ENCODE measurements at places on chromosomes 1 and 21.

- no peak for DNase-seq
Measured at GRCh38 chr21:20631633-20632032, 366.6 kb upstream of the NCAM2 start.

DNA sequence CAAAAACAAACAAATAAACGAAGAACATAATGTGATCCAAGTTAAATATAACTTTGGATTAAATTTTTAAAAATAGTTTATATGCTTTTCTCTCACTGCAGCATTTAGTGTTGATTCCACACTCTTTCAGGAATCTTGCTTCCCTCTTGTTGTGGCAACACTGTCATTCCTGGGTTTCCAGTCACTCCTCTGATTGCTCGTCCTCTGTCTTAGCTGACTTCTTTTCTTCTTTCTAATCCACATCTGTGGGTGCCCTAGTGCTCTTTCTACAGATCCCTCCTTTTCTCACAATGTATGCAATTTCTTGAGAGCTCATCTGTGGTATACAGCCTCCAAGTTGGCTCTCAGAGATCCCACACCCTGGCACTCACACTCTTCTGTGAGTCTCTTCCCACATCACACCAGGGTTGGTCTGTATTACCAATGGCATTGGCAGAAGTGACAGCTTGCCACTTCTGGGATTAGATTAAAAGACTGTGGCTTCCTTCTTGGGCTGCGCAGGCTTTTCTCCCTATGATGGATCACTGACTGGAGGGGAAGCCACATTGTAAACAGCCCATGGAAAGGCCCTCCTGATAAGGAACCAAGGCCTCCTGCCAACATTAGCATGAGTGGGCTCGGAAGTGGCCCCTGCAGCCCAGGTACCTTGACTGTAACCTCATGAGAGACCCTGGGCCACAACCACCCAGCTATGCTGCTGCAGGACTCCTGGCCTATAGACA, 11.5 kb upstream of the MYOC start:
- DNase-seq: no peak

- no peak for DNase-seq
Measured at GRCh38 chr1:175826705-175827104, 83.3 kb upstream of the TNR start.

GRCh38 chr21:45056917-45057560, 17.3 kb upstream of the ADARB1 start:
- DNase-seq: no peak

DNA sequence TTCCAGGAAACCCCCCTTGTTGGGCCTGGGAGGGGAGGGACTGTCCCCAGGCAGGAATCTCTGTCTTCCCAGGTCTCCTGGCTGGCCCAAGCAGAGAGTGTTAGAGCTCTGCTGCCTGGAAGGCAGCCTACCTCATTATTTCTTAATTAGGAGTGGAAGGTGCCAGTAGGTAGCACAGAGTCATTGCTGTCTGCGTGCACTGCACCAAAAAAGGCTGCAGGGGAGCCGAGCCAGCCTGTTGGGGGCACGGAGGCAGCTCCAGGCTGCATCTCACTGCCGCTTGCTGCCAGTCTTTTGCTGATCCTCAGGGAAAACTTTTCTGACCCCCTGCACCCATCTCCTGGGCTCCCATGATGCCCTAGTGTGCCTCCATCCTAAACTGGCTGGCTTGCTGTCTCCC, 58.1 kb downstream of the LRRN2 start:
- no peak for DNase-seq

DNA sequence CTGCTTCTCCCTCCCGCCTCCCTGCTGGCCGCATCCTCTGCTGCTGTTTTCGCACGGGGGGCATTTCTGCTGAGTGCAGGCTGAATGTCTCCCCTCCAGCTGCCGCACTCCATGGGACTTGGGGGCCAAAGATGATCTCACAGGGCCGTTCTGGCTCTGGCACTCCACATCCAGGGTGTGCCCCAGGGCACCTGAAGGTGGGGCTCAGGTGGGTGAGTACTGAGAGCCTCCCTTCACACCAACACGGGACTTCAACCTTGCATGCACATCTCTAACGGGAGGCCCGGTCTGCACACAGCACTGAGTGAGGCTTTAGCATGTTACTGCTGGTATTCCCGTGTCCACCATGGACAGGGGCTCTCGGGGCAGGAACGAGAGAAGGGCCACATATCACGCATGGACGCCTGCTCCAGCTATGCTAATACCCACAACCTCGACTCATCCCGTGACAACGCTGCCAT, 88.9 kb downstream of the DMRTB1 start:
- no peak for DNase-seq

DNA sequence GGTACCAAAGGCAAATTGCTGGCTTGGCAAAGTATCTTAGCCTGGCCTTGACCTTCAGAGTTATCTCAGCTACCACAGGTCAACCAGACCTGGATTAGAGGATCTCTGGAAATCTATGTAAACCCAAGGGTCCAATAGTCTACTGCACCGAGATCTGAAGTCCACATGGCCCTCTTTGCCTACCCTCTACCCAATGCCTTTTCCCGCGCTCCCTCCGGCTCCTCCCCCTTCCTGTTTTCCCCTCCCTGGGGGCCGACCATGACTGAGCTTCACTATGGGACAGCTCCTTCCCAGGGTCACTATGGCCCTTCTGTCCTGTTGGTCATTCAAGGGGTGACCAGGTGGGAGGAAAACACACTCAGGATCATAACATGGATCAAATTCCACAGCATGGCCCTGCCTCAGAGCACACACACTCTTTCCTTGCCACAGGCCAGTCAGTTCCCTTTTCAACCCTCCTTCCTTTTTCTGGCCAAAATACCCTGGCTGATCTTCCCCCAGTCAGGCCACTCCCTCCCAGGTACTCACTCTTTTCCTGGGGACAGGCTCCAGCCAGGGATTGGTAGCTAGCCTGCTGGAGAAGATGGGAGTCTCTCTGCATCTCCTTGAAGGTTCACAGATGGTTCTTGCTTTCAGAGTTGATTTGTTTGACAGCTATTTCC, 19.1 kb upstream of the TMEM183A start:
- no peak for DNase-seq

DNA sequence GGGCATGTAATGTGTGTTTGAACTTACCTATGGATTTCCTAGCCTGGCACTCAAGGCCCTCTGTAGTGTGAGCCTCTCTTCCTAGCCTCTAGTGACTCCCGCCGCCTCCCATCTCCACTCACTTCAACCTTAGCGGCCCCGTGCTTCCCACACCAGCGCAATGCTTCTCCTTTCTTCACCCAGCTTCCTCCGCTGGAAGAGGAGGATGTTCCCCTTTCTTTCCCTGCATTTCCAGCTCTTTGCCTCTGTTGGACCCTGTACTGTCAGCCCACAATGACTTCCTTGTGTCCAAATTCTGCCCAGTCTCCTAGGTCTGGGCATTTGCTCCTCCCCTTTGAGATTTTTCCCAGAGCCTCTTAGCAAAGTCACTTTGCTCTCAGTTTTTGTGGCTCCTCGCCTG, 138.1 kb upstream of the IRF2BP2 start:
- DNase-seq: no peak

GRCh38 chr21:17050646-17051045, 462.2 kb upstream of the CXADR start:
- DNase-seq: no peak

GRCh38 chr1:114250683-114251572, 97.3 kb upstream of the SYT6 start:
- DNase-seq: no peak

DNA sequence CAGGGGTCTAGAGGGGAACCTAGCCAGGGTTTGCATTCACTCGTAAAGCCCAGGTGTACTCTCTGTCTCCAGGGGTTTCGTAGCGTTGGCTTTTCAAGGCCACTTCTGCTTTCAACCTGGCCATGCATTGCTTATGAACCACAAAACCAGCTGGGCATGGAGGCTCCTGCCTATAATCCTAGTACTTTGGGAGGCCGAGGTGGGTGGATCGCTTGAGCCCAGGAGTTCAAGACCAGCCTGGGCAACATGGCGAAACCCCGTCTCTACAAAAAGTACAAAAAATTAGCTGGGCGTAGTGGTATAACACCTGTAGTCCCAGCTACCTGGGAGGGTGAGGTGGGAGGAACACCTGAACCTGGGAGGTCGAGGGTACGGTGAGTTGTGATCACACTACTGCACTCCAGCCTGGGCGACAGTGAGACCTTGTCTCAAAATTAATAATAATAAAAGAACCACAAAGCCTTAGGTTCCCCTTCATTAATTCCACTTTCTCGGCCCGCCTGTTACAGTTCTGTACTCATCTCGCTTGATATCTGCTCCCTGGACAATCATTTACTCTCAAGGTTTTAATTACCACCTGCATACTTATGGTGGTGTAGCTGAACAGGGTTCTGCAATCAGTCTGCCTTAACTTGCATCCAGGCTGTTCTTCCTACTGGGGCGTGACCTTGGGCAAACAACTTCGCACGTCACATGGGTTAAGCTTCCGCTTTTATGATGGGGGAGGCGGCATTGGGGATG, 6.1 kb downstream of the SLC16A4 start:
- no peak for DNase-seq

- no peak for DNase-seq
Measured at GRCh38 chr1:160665330-160666078, 18.7 kb upstream of the SLAMF1 start.

DNA sequence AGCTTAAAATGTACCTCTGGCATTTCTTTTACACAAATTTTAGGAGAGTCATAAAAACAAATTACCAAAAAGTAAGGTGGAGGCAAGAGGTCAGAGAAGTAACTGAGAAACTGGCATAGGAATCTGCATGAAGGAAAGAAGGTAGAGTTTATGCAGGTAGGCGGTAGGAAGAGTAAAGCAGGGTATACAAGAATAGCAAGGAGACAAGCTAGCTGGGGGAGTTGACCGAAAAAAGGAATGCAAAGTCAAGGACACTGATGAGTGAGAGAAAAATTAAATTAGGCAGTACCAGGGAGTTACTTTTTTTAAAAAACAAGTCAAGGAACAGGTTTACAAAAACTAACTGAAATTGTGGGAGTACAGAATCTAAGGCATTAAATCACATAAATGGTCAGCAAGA, 56.0 kb downstream of the FOXJ3 start:
- no peak for DNase-seq

GRCh38 chr1:3630161-3630611, 5.4 kb downstream of the TPRG1L start:
- no peak for DNase-seq

DNA sequence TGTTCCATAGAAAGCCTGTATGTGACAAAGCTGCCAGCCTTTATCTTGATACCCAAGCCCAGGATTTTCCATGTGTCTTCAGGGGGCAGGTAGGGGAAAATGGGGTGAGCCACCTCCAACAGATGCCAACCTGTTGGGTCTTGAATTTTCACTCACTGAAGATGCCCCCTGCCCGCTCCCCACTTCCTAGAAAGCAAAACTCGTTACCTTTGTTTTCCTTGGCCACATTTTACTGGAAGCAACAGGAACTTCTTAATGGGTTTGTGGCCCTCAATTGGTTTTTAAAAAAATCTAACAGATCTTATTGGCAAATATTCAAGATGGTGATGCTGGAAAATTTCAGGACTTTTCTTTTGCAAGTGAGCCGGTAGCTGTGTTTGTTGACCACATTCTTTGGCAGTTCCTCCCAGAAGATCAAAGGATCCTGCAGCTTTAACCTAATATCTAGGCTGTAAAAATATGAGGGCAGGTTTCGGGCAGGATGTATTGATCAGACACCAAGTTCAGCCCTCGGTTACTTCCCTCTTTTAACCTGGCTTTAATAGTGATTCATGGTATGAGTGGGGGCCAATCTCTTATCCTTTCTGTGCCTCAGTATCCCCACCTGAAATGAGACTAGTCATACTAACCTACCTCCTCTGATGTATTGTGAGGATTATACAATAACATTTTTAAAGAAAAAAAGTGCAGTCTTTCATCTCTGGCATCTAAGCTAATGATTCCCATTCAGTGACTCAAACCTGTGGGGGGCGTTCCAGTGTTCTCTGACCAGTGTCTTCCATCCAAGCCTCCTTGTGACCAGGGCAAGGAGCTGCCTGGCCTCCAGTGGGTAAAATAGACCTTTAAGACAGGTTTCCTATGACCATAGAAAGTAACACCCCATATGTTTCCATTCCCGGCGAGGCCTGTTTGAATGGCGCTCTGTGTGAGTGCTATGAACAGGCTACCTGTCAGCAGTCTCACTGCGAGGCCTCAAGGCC, 21.3 kb upstream of the GNPAT start:
- DNase-seq: no peak

GRCh38 chr1:62058956-62059355, 135.7 kb upstream of the L1TD1 start:
- DNase-seq: no peak

GRCh38 chr1:171636141-171636540, 14.1 kb downstream of the MYOCOS start:
- DNase-seq: no peak

- DNase-seq: peak; percentile 59
Measured at GRCh38 chr1:119159111-119159510, 18.7 kb upstream of the WARS2 start.

- DNase-seq: no peak
Measured at GRCh38 chr1:45116340-45116739, 90.1 kb downstream of the ZSWIM5 start.

DNA sequence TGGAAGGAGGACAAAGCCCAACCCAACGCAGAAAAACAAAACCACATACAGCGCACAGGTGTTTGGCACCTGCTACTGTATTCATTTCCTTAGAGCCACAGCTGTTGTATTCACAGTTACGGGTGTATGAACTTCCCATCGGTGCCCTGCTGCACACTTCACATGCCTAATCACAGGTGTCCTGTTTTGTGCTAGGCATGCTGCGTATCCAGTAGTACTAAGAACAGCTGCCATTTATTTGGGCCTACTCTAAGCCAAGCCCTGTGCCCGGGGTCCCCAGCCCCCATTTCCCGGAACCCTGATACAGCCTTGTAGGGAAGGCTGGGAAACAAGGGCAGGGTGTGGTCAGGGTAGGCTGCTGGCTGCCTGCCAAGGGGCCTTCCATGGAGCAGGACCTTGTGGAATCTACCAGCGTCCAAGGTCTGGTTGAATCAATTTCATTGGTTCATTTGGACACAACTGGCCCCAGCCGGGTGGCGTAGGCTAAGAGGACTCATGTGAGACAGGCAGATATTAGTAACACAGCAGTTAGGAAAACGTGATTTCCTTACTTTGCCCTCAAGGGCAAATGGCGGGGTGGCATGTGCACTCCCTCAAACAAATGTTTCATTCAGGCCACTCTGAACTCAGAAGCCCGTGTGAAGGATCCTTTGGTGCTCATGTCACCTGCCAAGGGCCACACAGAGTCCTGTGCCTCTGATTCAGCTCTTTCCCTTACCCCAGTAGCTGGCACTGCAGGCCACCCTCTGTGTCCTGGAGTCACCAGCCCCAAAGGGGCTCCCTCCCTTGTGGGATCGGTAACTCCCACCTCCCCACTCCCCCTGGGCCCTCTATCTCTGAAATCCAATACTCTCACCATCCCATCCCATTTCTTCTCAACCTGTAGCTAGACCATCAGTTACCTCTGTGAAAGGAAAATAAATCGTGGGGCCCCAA, 986 bp upstream of the RNF186 start:
- no peak for DNase-seq

DNA sequence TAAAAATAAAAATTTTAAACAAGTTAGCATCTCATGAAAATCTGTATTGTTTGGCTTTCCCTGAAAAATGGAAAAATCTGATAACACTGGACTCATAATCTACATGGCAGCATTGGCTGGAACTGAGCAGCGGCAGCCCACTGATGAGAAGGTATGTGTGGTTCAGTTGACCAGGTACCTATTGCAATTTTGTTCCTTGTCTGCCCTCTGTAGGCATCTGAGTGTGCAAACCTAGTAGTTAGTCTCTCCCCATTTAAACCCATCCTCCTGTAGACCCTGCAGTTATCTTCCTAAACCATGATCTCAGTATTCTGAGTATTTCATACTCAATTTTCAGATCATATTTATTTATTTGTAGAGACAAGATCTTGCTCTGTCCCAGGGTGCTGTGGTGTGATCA, 59.4 kb upstream of the SERBP1 start:
- DNase-seq: no peak
